Right cardiac atrium (tissue), 5 donors: ENCODE measurements at places on chromosomes 13 and 19. TPM values are rescaled to one million over a fixed set of nuclear protein-coding genes. Genes with fewer than 3 reads are reported as not detected.

The CYP4F2 gene
- not detected for total RNA-seq

DNA sequence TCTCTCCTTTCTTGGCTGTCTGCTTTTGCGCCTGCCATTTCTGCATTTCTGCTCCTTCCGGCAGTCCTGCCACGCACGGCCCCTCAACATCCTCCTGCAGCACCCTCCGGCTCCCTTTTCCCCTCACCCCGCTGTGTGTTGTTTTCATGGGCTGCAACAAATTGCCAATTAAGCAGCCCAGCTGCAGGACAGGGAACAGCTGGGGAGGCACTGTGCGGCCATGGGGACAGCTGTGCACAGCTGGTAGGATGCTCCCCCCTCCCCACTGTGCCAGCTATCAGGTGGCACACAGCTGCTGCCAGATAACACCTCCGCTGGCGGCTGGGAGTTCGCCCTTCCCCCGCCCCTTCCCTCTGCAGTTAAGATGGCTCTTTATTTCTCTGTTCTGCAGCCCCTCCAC, 25.4 kb downstream of the LYL1 start:
- no peak for DNase-seq

GRCh38 chr19:28710278-28710677, 502.7 kb downstream of the UQCRFS1 start:
- no peak for DNase-seq

- peak; percentile 85 for DNase-seq
Observed at GRCh38 chr19:2059422-2060201, 8.6 kb upstream of the MKNK2 start.

DNA sequence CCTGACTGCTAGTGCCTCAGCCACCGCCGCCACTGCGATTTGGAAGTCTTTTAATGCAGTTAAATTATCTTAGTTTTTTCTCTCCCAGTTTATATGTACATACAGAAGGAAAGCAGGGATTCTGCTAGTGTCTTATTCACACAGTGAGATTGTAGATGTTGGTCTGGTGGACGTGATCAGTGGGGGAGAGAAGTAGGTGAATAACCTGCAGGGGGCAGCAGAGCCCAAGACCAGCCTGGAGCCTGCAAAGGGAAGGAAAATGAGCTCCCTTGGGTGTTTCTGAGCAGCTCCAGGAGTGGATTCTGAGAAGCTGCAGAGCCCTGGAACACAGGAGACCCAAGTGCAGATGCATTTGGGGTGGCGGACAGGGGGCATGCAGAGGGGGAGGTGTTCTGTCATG, 26.3 kb downstream of the ZNF844 start:
- DNase-seq, result peak; percentile 63
